ENCODE measurements at places on chromosomes 2 and 18. TPM values are rescaled to one million over a fixed set of nuclear protein-coding genes. Genes with fewer than 3 reads are reported as not detected.

The SNTG2 gene
- not detected for total RNA-seq

The WNT6 gene
- 0.24 TPM for total RNA-seq

The GALR1 gene
- not detected for total RNA-seq

The MPP4 gene
- not detected for total RNA-seq

The TMEM200C gene
- not detected for total RNA-seq

The EPHA4 gene
- 0.53 TPM for total RNA-seq

The TRIM54 gene
- 0.68 TPM for total RNA-seq

The MLPH gene
- 253 TPM for total RNA-seq

The KCNK3 gene
- total RNA-seq, result 1.7 TPM

The HOXD3 gene
- total RNA-seq, result 0.14 TPM

The TWIST2 gene
- total RNA-seq, result 20.7 TPM

The CFAP53 gene
- 0.13 TPM for total RNA-seq

The OTOS gene
- total RNA-seq, result not detected

The LINC00305 gene
- not detected for total RNA-seq

The TMEM169 gene
- 0.38 TPM for total RNA-seq

The SERPINB7 gene
- total RNA-seq, result 1.9 TPM

The ARHGAP25 gene
- not detected for total RNA-seq

The MOCOS gene
- total RNA-seq, result 2.7 TPM

The RESP18 gene
- not detected for total RNA-seq

The DSG1 gene
- total RNA-seq, result not detected

The DNAJC5G gene
- not detected for total RNA-seq

The TMEM182 gene
- 3.6 TPM for total RNA-seq

The CCDC121 gene
- total RNA-seq, result 2.4 TPM

The MEP1B gene
- 0.06 TPM for total RNA-seq

The TBR1 gene
- 0.09 TPM for total RNA-seq

The PHOSPHO2 gene
- 2.4 TPM for total RNA-seq

The SLC4A5 gene
- total RNA-seq, result 0.41 TPM

The VWC2L gene
- total RNA-seq, result not detected

The LRRC30 gene
- not detected for total RNA-seq

The ABCG5 gene
- not detected for total RNA-seq

The TET3 gene
- 7.5 TPM for total RNA-seq

The COL6A3 gene
- 0.09 TPM for total RNA-seq

The ATP6V1C2 gene
- 0.06 TPM for total RNA-seq

The ADAM23 gene
- total RNA-seq, result 9.5 TPM

The CPLX4 gene
- total RNA-seq, result not detected

The CTIF gene
- 15.5 TPM for total RNA-seq

The MAP3K19 gene
- total RNA-seq, result not detected

The PLEKHH2 gene
- total RNA-seq, result 0.73 TPM

The PFN4 gene
- total RNA-seq, result 1.5 TPM
